ENCODE measurements at places on chromosomes 6 and 20.

GRCh38 chr6:134746140-134746539, 203.8 kb downstream of the ALDH8A1 start:
- no peak for DNase-seq

DNA sequence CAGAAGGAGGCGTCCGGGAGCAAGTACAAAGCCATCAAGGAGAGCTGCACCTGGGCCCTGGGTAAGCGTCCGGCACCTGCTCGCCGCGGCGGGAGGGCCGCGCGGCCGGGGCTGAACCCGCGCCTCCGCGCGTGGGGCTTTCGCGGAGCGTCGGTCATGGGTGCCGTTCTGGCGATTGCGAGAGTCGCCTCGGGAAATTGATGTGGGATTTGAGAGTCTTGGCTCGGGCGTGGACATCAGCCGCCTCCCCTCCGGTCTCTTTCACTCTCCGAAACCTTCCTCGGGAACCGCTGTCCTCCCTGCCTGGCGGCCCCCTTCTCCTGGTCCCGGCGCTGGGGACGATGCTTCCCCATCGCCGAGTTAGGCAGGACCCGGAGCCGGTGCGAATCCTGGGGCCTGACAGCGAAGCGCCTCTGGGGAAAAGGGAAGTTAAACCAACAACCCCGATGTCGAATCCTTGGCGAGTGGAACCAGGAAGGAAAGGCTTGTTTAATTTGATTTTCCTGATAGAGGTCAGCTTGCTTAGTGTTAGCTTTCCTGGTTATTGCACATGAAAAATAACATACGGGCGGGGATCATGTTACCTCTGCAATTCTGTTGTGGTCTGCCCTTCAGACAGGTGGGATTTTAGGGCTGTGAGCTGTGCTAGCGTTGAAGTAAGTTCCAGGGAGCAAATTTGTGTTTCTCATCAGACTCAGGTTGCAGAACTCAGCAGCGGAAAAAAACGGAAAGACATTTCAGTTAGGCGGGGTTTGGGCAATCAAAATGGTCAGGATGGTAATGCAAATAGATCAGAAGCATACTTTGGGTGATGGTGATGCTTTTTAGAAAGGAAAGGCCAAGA, 594 bp downstream of the ARFGEF3 start:
- DNase-seq: no peak

GRCh38 chr6:79518842-79519241, 18.4 kb downstream of the LCA5 start:
- DNase-seq: no peak

DNA sequence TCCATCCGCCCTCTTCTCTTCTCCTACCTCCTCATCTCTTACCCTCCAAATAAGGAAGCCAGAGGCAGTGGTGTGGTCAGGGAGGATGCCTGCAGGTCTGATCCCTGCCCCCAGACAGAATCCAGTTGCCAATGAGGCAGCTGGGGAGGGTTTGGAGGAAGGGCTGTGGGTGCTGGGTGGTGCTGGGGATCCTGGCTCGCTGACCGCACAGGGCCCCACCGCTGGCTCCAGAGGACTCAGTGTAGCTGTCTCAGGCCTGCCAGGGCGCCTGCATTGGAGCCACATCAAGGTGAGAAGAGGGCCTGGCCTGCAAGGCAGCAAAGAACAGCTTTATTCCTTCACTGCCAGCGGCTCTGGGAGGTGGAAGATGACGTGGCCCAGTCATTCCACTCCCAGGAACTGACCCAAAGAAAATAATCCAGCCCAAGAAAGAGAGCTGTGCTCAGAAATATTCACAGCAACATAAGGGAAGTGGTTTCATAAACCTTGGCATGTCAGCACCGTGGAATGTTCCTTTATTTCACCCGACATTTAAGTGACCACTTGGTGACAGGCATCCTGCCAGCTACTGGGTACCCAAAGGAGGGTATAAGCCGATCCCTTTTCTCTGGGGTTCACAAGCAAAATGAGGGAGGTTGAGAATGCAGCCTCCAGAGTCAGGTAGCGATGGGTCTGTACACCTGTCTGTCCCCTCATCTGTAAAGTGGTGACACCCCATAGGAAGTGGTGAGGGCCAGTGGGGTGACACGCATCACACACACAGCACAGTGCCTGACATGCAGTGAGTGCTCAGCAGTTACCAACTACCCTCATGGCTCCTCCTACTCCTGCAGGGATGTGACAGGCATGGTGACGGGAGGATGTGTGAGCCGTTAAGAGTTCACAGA, 125.1 kb downstream of the SNX5 start:
- DNase-seq: no peak

GRCh38 chr20:50359607-50360217, 150.5 kb upstream of the PTPN1 start:
- DNase-seq: no peak

GRCh38 chr6:46002264-46002663, 13.4 kb downstream of the CLIC5 start:
- DNase-seq: no peak

All from globus pallidus (tissue), 1 donor.